Activated naive CD4-positive, alpha-beta T cell treated with anti-CD3 and anti-CD28 coated beads, Interleukin-2, amount 50 U/mL, for 72 hours (primary cell): ENCODE measurements at places on chromosomes 6 and 20. TPM values are rescaled to one million over a fixed set of nuclear protein-coding genes. Genes with fewer than 3 reads are reported as not detected.

Gene CD24
- 1.9 TPM for total RNA-seq

Gene ME1
- not detected for total RNA-seq

Gene RIN2
- total RNA-seq = not detected

GRCh38 chr6:127972815-127973214 lies 72.0 kb upstream of the THEMIS start:
- no peak for DNase-seq

- DNase-seq = no peak
These were observed 1.9 kb upstream of the AP5S1 start for GRCh38 chr20:3818155-3819151.

GRCh38 chr20:62439218-62439617 lies 11.9 kb upstream of the RBBP8NL start:
- no peak for DNase-seq

Gene LY6G6D
- total RNA-seq = not detected

Gene ISM1
- total RNA-seq = 0.31 TPM

- no peak for DNase-seq
These were observed 22.1 kb downstream of the MAP3K4 start for GRCh38 chr6:161013695-161014094.

GRCh38 chr6:72952808-72953630 lies 272.3 kb downstream of the KHDC1L start:
- no peak for DNase-seq
